T-helper 1 cell treated with Interleukin-12 subunit alpha and Interleukin-12 subunit beta and Interleukin-4 antibody, amounts not matched to agents 30 ng/mL and 1 ng/mL, for 36 hours (primary cell): ENCODE measurements at places on chromosomes 2 and 18. TPM values are rescaled to one million over a fixed set of nuclear protein-coding genes. Genes with fewer than 3 reads are reported as not detected.

Gene ABI2
- total RNA-seq = 31.1 and 34.0 TPM in 2 replicates

Gene SERPINB13
- total RNA-seq = not detected in 2 replicates

Gene INPP1
- total RNA-seq = 9.4 and 9.9 TPM in 2 replicates

Gene NEB
- 0.12 and 0.42 TPM in 2 replicates for total RNA-seq

Gene SETBP1
- total RNA-seq = 28.5 and 29.4 TPM in 2 replicates

Gene LCT
- total RNA-seq = 0.49 and 0.74 TPM in 2 replicates

Gene PROKR1
- total RNA-seq = 0.05 TPM in 1 of 2 replicates, not detected in the other

Gene MPP4
- 0.15 TPM in 1 of 2 replicates, not detected in the other for total RNA-seq

Gene PKDCC
- not detected in 2 replicates for total RNA-seq

Gene ARHGAP25
- total RNA-seq = 153 and 156 TPM in 2 replicates

Gene GAL3ST2
- not detected in 2 replicates for total RNA-seq

Gene HOXD12
- not detected in 2 replicates for total RNA-seq
